Activated CD4-positive, alpha-beta T cell treated with anti-CD3 and anti-CD28 coated beads, Interleukin-10, Interleukin-2, amounts not matched to agents 100 ng/mL and 50 ng/mL, durations not matched to agents 16 hours and 8 hours (primary cell): ENCODE measurements at places on chromosomes 5 and 9.

DNA sequence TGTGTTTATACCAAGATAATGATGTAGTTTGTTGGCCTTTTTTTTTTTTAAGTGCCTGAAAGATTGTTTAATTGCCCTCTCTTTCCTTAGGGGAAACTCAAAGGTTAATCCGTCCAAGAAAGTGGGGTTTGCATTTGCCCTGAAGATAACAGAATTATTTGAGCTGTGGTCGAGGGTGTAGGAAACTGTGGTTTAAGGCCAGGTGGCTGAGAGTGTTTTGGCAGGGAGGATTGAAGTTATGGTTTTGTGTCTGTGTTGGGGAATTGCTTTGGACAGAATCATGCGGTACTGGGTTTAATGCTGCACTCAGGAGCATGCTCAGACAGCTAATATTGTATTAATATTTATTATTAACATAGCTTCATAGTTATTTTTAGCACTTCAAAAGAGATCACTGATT, 509.8 kb downstream of the EBF1 start:
- DNase-seq: no peak

DNA sequence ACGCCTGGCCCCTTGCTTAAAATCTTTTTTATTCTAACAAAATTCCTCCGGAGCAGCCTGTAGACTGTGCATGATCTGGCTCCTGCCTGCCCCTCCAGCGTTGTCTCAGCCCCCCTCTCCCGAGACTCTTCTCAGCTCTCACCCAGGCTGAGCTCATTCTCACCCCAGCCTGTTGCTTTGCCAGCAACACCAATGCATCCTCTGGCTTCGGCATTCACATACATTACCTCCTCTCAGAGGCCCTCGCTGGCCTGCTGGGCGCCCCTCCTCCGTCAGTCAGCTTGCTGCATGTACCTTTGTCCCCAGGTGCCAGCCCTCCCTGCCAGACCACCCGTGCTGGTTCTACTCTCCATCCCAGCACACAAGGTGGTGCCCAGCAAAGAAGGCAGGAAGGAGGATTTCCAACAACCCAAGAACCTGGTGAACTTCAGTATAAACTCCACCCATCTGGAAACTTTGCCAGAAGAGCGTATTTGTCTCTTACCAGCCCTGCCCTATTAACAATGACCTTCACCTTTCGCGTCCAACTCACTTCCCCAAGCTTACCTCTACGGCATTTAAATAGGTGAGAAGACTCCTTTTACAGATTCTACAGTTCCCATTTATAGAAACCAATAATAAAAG, 35.0 kb downstream of the MYO10 start:
- DNase-seq: no peak

DNA sequence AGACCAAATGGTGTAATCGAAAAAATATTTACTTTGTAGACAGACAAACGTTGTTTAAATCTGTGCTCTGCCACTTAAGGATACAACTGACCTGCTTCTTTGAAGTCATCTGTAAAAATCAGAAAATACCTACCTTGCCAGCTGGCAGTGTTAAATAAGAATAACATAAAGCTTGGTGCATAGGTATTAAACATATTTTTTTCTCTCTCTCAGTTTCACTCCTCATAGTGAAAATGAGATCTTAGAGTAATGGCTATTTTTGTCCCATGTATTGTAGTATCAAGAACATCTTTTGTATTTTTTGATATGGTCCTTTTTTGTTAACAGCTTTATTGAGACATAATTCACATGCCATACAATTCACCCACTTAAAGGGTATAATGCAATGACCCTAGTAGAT, 17.9 kb upstream of the RANBP17 start:
- no peak for DNase-seq

DNA sequence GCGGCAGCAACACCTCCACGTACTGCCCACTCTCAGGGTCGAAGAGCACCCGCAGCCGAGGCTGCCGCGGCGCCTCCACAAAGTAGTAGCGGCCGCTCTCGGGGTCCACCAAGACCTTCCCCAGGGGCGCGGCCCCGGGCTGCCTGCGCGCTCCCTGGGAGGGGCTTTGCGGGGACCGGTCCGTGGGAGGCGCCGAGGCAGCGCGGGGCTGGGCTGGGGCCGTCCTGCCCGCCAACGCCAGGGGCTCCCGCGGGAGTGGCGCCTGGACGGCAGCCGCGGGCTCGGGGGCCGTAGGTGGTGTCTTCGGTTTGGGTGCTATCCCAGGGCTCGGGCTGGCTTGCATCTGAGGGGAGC, 2.6 kb upstream of the MZB1 start:
- DNase-seq: no peak

DNA sequence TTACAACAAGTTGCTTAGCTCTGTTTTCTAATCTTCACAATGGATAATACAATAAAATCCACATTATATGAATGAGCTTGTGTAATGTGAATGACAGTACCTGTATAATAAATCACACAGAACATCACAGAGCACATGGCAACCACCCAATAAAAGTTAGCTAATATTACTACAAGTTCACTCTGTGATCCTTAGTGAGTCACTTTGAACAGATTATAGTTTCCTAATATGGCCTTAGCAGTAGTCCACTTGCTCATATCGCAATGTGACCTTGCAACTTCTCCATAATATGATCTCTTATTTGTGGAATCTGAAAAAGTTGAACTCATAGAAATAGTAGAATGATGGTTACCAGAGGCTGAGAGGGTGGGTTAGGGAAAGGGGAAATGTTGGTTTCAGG, 361.3 kb downstream of the PTPRD start:
- DNase-seq: no peak

DNA sequence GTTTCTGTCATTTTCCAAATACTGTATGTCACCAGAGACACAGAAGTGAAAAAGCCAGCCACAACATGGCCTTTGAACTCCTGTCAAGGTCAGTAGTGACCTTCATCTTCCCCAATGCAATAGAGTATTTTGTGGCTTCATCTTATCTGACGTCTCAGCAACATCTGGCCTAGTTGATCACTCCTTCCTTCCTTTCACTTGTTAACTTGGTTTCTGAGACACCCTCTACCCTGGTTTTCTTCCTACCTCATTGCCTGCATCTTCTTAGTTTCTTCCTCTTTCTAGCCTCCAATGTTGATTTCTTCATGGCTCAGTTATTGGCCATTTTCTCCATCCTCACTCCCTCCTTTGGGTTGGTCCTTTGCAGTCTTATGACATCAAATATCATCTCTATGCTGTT, 36.3 kb downstream of the GLIS3 start:
- no peak for DNase-seq

DNA sequence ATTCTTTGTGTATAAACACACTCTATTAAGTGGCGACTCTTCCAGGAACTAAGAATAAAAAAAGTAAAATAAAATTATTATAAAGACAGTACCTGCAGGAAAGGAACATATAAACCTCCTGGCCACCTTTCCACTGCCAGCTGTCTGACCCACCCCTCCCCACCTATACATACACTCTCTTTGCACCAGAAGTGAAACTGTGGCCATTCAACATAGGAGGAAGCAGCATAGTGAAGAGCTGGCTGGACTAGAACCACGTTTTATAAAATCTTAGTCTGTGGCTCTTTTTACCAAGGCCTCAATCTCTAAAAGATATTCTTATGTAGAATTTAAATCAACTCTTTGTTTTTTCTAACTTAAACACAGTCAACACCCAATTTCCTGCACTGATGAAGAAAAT, 289.6 kb downstream of the GABRB2 start:
- no peak for DNase-seq
